K562 (cell line): ENCODE measurements at places on chromosomes 6 and 20. TPM values are rescaled to one million over a fixed set of nuclear protein-coding genes. Genes with fewer than 3 reads are reported as not detected.

Gene C6orf118
- not detected in 2 replicates for total RNA-seq

- DNase-seq = no peak
Observed at GRCh38 chr20:38426006-38426897, 8.9 kb downstream of the SNHG17 start.

GRCh38 chr6:85314586-85314985 lies 135.3 kb upstream of the NT5E start:
- DNase-seq = no peak

DNA sequence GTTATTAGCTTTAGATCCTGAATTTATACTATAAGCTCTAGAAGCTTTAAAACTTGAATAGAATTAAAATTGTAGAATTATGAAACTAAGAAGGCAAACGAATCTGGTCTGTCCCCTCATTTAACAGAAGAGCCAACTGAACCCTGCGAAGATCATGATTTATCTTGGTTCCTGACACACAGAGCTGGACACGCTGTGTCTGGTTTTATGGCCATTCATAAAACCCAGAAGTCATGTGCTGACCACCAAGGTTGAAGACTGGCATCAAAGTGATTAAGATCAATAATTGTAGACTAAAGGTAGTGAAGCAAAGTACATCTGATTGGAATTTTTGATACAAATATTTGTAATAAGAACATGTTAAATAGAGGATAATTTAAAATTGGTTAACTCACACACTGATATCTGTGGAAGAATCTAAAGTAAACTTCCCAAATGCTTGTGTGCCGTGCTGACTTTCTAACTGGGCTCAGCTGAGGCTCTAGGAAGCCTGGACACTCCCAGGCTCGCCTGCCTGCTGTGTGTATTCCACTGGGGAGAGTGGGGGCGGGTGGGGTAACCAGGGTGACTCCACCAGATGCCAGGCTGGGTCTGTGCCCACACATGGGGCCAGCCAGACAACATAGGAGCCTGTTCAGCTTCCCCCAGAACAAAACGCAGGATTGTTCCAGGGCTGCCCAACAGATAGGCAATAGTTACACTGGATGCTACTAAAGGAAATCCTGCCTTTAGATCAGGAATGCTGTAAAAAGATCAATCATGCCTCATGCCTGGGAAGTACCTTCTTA lies 42.1 kb upstream of the SLC22A3 start:
- DNase-seq = no peak

DNA sequence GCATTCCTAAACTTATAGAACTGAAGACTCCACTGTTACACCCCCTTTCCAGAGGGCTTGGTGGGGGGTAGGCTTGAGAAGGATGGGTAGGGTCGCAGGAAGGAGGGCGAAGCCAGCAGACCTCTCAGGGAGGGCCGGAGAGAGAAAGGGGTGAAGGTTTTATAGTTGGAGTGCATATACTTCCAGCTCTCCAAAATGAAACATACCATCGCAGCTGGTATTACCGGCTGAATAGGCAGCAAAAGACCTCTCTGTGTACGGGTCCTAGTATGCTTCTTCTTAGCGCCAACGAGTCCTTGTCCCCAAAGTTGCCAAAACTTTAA lies 1.0 kb upstream of the VGLL2 start:
- no peak for DNase-seq

DNA sequence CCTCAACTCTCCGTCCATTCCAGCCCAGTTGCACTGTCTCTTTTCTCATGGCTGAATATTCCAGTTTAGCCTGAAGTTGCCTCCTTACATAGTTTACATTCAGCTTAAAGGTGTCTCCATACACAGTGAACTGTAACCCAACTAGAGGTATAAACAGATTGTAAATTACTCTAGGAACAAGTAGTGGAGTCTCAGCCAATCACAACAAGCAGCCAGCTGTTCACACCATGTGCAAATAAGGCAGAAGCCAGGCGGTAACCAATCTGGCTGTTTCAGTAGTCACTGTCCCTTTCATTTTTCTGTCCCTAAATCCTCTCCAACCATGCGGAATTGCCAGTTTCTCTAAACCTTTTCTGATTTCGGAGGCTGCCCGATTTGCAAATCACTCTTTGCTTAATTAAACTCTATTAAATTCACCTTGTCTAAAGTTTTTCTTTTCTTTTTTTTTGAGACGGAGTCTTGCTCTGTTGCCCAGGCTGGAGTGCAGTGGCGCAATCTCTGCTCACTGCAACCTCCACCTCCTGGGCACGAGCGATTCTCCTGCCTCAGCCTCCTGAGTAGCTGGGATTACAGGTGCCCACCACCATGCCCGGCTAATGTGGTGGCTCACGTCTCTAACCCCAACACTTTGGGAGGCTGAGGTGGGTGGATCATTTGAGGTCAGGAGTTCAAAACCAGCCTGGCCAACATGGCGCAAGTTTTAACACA lies 37.6 kb upstream of the GFOD1 start:
- DNase-seq = no peak
